Umbilical cord (tissue), 2 donors: ENCODE measurements at places on chromosomes 6 and 20.

GRCh38 chr20:63858393-63859165, 2.7 kb upstream of the ABHD16B start:
- peak; percentile 61 for DNase-seq

DNA sequence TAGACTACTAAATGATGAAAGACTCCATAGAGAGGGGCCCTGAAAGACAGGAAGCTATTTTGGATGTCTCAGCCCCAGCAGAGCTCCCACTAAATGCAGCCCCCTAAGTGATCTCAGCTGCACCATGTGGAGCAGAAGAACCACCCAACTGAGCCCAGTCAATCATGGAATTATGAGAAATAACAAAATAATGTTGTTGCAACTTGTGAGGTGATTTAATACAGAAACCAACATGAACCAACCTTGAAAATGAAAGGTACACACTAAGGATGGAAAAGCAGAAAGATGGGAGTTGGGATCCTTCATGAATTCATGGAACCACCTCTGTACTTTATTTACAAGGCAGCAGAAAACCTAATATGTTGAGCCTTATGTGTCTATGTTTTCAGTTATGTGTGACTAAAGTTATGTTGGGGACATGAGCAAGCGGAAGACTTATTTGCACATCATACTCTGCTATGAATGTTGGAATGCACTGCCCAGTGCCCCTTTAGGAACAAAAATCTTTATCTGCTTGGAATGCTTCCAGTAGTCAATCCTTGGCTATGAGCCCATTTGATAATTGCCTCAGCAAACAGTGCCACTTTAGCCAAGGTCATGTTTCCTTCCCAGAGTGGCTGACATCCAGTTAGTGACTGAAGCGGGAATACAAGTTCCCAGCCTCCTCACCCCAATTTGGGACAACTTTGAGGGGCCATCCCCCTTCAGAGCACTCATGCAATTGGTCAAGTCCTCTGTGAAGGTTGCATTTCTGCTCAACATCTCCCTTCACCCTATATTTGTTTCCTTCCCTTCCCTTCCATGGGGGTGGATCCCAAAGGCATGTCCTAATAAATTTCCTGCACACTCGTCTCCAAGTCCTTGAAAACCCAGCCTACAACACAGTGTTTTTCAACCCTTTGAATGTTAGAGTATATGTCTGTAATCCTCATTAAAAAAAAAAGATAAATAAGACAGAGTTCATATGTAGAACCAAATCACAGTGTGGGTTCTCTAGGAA, 18.4 kb downstream of the TP53RK start:
- no peak for DNase-seq

DNA sequence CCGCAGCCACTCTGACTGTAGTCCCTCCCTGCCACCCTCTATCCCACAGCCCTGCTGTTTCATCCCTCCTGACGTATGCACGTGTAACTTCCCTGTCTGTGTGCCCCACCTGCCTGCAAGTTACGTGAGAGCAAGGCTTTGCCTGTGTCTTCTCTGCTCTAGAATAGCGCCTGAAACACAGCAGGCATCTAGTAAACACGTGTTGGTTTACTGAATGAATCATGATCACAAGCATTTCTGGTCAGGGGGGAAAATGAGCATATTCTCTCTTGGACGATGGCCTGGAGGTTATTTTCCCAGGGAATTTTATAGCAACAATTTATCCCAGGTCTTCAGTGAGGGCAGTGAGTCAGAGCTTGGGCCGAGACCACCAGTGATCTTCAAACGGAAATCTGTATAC, 38.3 kb downstream of the PSMG4 start:
- no peak for DNase-seq

GRCh38 chr6:111487661-111488060, 4.6 kb upstream of the REV3L start:
- no peak for DNase-seq

- DNase-seq = no peak
Observed at GRCh38 chr6:168286116-168286515, 33.5 kb downstream of the DACT2 start.

GRCh38 chr20:48411245-48411644, 416.6 kb downstream of the PREX1 start:
- no peak for DNase-seq

GRCh38 chr6:79134699-79135474, 56.8 kb upstream of the PHIP start:
- no peak for DNase-seq

DNA sequence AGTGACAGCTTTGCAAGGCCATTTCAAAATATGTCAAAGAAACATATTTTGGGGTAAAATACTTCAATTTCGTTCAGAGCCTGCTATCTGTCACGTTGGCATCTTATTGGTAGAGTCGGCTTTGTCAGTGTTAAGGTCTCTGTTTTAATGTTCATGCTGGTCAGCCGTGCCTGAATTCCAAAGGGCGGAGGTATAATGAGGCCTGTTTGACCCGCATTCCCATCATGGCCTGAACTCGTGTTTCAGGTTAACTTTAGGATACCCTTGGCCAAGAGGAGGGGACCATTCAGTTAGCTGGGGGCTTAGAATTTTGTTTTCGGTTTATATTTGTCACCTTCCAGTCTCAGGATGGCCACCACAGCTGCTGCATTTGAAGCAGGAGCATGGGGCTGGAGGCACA, 236.4 kb downstream of the NFATC2 start:
- no peak for DNase-seq

DNA sequence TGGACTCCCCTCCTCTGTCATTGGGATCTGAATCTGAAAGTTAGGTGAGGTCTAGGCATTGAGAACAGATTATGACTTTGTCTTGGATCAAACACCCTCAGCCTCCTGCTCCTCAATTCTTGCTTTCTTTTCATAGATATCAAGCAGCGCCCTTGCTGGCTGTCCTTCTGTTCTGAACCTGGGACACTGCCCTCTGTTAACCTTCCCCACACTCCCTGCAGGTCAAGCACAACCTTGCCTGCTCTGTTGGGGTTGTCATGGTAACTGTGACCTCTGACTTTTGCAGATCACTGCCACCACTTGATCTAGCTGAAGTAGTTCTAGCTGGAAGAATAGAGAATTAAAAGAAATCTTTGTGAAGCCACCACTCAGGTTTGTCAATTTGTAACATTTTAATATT, 16.4 kb upstream of the MICA start:
- no peak for DNase-seq

- DNase-seq = no peak
Observed at GRCh38 chr6:2741756-2742155, 9.0 kb downstream of the MYLK4 start.
